Stimulated activated CD4-positive, alpha-beta T cell treated with anti-CD3 and anti-CD28 coated beads, TNF-alpha, amount 100 ng/mL, for 1 hour (primary cell): ENCODE measurements at places on chromosomes 5 and 9.

- peak; percentile 13 for DNase-seq
Measured at GRCh38 chr9:83920469-83920926, 734 bp downstream of the KIF27 start.

GRCh38 chr9:89899573-89899972 lies 294.8 kb downstream of the GADD45G start:
- no peak for DNase-seq

- peak; percentile 44 for DNase-seq
Measured at GRCh38 chr9:19456996-19457692, 48.3 kb downstream of the ACER2 start.

GRCh38 chr9:17761984-17762676 lies 183.3 kb downstream of the SH3GL2 start:
- DNase-seq, result no peak

GRCh38 chr5:38607930-38608564 lies 51.6 kb upstream of the LIFR start:
- DNase-seq, result no peak

DNA sequence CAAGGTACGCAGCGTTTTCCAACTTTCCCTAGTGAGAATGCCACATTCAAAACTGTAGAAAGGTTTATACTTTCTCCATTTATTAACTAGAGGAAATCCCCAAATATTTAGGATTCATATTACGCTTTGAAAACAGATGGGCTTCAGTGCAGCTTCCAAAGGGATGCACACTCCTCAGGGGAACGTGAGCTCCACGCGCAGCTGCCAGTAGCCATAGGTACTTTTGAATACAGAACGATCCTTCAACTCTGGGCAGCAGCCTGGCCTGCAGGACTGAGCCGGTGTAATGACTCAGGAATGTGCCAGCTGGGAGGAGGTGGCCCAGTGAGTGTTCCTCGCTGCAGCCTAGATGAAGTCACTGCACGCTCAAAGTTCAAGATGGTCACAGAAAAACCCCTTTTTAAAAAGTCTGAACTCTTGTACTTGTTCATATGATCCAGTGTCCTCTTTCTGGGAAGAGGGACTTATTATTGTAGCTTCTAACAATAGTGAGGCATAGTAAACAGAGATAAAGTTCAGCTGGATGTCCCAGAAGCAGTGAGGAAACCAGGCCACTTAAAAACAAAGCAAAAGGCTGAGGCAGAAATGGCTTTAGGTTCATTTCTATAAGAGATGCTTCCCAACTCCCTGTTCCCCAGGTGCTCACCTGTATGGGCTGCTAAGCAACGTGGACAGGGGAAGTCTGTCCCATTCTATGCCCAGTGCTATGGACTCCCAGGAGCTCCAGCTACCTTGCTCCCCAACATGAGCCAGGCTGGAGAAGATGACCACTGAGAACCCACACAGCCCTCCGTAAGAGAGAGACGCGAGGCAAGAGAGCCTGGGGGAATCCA lies 130.0 kb downstream of the LHFPL2 start:
- no peak for DNase-seq

- DNase-seq, result no peak
Measured at GRCh38 chr5:141003031-141003430, 36.8 kb downstream of the PCDHAC2 start.

- no peak for DNase-seq
Measured at GRCh38 chr5:31122998-31123951, 70.2 kb upstream of the CDH6 start.

DNA sequence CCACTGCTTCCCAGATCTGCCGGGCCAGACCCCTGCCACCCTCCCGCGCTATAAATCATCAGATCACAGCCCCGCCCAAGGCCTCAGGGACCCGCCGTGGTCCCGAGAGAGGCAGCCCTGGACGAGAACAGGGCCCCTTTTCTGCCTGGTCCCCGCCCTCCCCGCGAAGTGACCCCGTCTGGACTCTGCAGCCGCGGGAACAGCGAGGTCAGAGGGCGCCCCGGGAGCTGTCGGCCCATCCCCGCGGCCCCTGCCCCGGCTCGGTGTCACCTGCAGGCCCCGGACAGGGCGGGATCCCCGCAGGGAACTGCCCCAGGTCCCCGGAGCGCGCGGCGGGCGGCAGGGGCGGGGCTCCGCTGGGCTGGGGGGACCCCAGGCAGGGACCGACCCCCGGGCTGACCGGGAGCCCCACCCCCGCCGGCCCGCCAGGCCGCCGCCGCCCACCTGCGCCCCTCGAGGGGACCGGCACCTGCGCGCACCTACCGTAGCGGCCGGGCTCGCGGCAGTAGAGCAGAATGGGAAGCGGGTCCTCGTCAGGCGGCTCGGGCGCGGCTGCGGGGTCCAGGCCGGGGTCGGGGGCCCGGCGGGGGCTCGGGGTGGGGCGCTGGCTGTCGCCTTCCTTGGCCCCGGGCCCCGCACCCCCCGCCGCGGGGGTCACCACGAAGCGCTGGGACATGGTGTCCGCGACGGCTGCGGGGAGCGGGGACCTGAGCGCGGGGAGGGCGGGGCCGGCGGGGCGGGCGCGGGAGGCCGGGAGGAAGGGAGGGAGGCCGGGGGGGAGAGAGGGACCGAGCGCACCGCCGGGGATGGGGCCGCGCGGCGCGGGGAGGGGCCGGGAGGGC lies 43.5 kb upstream of the SLC12A7 start:
- DNase-seq, result no peak

GRCh38 chr5:73233461-73234203 lies 60.6 kb downstream of the TMEM174 start:
- DNase-seq, result no peak

DNA sequence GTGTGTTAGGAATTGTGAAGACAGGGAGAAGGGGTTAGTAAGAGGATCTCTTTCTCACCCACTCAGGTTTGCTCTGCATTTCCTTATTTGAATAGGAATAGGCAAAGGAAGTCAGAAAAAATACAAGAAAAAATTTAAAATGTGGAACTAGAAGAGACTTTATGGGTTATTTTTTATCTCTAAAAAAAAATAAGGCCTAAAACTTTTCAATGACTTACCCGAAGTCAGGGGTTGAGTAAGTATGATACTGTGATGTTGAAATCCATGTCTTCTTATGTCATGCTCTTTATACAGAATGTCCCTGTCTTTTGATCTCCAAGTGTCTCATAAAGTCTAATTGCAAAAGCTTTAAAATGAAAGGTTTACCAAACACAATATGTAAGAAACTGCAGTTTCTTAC lies 148.3 kb upstream of the PIK3R1 start:
- no peak for DNase-seq

DNA sequence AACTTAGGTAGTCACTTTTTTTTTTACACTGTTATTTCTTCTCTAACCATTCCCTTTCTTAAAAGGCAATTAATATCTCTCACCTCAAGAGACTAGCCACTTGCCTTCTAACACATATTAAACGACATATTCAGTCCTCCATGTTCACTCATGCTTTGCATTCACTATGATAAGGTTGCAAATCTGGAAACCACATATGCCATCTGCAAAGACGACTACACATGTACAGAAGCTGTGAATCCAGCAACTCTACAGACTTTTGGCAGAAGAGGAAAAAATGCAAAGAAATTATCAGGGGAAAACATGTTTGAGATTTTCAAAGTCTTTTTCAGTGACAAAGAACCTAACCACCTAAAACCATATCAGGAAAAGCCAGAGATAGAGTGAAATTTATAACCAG lies 112.1 kb downstream of the EPB41L4A start:
- no peak for DNase-seq

GRCh38 chr5:172860520-172861443 lies 26.7 kb downstream of the ERGIC1 start:
- DNase-seq, result no peak

GRCh38 chr9:133461975-133462374 lies 2.2 kb downstream of the CACFD1 start:
- DNase-seq, result no peak

DNA sequence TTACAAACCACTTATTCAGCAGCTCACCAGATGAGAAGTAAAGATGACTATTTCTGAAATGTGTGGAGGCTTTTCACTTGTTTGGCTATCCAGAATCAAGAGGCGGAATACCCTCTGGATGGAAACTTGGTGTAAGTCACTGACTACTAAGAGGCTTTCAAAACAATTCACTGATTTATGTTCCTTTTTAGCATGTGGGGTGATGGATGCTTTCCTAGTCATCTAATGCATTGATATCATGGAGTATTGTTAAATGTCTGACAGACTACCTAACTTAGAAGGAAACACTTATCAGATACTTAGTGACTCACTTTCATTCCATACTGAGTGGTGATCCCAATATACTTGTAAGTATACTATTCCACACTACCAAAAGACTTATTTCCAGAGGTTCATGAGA lies 141.4 kb downstream of the PLK2 start:
- DNase-seq, result no peak

- no peak for DNase-seq
Measured at GRCh38 chr9:81103597-81104471, 585.5 kb downstream of the TLE1 start.

GRCh38 chr9:83473488-83473971 lies 64.7 kb downstream of the FRMD3 start:
- DNase-seq, result no peak

- no peak for DNase-seq
Measured at GRCh38 chr5:110265162-110265561, 461.3 kb downstream of the TMEM232 start.

GRCh38 chr9:136978073-136978864 lies 965 bp downstream of the PTGDS start:
- peak; percentile 35 for DNase-seq

DNA sequence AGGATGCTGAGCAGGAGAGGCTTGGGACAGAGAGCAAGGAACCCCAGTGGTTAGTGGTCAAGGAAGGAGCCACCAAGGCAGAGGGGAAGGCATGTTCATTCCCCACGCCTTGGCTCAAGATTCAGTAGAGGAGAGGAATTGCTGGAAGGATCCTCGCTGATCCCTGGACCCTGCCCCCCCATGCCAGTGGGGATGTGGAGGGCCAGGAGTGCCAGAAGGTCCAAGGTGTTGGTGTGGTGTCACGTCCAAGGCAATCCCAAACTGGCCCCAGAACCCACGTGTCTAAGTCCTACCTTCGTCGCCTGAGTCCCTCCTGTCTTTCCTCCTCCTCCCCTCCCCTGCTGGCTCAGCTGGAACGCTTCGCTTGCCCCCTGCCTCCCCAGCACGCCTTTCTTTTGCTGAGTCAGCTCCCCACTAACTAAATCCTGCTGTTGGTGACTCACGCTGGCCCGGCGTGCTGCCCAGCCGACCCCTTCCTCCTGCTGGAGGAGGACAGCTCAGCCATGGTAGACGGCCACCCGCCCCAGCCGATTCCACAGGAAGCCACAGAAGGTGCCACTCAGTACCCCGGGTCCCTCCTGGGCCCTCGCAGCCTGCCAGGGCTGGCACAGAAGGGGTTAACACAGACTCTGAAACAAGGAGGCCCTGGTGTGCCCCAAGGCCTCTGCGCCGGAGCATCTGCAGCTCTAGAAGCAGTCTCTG lies 37.6 kb upstream of the ORM1 start:
- no peak for DNase-seq

GRCh38 chr5:74866596-74867162 lies 492 bp upstream of the FAM169A start:
- no peak for DNase-seq
